ENCODE measurements at places on chromosomes 13 and 19.

GRCh38 chr19:19627621-19628500 lies at the start of gene LPAR2:
TSS of gene LPAR2 (minus strand) at chr19:19628220. CDS start at chr19:19627275, 945 bp downstream.
- no peak for DNase-seq

DNA sequence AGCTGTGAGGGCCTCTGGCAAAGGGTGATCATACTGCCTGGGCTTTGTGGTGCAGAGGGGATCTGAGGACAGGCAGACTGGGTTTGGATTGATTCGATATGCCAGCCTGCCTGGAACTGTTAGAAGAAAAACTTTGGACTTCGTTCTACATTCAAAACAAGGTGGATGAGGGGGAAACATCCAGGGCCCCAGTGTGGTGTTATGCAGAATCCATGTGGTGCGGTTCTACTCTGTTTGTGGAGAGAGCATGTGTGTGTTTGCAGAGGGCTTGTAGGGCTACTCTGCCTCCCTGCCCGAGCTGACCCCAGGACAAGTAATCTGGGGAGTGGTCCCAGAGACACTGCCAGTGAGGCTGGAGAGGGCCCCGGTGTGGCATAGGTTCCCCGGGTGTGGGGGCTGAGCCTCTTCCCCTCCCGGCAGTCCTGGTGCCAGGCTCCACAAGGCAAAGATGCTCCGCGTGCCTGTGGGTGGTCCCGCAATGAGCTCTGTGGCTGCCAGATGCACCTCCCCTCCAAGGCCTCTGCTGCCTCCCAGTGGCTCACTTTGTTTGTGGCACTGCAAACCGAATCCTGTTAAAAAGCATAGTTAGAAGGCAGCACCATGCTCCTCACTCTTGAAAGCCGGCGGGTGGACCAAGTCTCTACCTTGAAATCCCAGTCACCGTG lies 22.3 kb upstream of the TFDP1 start:
- peak; percentile 38 for DNase-seq

DNA sequence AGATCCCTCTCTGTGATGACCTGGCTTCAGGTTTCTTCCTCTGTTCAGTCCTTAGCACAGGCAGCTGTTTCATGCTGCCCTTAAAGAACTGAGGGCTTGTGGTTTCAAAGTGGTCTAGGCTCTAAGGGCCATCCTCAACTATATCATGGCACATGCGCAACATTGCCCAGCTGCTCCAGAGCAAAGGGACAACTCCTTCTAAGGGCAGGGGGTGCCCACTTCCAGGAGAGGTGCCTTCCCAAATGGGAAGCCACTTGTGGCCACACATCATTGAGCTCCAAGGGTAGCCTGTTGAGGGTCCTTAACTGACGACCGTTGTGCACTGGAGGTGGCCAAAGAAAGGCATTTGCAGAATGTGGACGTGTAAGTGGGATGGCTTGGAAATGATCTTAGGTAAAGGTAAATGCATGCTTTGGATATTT lies 7.3 kb downstream of the GPR183 start:
- no peak for DNase-seq

- DNase-seq: peak; percentile 85
These were observed 105.6 kb downstream of the POSTN start for GRCh38 chr13:37492741-37493514.

GRCh38 chr13:19737844-19738557 lies 44.7 kb downstream of the PSPC1 start:
- no peak for DNase-seq

- no peak for DNase-seq
These were observed 208.5 kb upstream of the ZNF536 start for GRCh38 chr19:30163663-30164062.

DNA sequence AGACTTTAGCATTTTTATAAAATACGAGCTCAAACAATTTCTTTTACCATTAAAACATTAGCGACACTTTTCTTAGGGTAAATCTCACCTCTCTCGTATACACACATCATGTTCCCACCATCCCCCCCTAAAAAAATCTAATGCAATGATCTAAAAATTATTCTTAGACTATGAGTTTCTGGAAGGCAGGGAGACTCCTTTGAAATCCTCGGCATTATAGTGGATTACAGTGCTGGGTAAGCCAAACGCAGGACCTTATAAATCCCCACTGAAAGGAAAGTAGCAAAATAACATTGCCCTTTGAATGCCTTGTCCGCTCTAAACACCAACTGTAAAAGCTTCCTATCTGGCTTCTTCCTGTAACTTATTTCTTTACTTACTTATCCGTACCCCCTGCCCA lies 35.0 kb downstream of the NUFIP1 start:
- DNase-seq: no peak

DNA sequence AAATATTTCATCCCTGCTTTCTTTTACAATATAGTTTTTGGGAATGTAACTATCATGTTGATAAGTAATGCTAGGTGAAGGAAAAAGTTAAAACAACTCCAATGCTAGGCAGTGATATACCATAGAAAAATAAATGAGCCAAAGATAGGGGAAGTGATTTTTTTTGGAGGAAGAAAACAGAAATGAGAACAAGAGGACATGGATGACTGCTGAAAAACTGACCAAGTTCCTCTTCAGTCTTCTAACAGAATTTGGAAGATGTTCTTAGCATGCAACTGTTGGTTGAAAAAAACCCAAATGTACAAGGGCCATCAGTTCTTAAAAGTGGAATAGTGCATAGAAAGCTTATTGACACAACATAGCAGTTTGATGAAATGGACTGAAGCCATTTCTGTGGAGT lies 262.5 kb upstream of the STARD13 start:
- no peak for DNase-seq

DNA sequence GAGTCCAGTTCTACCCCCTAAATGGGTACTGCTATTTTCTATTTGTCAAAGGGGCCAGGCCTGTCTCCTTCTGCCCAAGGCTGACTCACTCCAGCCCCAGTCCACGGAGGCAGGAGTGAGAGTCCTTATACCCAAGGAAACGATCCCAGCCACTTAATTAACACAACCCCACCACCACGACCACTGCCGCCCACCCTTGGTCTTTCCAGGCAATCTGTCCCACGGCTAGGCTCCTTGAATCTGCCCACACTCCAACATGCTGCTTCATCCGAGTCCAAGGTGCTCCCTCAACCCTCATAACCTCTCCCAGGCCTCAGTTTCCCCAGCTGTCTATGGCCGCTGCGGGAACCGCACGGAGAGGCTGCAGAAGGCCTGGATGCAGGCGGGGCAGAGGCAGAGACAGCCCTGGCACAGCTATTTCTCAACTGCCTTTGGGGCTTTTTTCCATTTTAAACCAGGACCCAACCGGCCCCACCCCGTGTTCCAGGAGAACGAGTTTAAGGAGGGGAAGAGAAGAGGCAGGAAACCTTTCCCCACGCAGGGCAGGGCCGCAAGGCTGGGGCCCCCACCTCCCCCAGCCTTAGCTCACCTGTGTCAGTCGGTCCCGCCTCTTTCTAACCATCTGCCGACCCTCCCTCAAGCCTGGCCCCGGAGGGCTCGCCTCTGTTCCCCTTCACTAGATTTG lies 746 bp downstream of the RAB3D start:
- DNase-seq: no peak

- DNase-seq: no peak
These were observed 859.0 kb upstream of the SPRY2 start for GRCh38 chr13:81199956-81200355.

- DNase-seq: peak; percentile 59
These were observed at the start of gene ZSCAN1 for GRCh38 chr19:58033741-58034476. TSS of gene ZSCAN1 (plus strand) at chr19:58034025. CDS start at chr19:58037837, 3,812 bp downstream.

DNA sequence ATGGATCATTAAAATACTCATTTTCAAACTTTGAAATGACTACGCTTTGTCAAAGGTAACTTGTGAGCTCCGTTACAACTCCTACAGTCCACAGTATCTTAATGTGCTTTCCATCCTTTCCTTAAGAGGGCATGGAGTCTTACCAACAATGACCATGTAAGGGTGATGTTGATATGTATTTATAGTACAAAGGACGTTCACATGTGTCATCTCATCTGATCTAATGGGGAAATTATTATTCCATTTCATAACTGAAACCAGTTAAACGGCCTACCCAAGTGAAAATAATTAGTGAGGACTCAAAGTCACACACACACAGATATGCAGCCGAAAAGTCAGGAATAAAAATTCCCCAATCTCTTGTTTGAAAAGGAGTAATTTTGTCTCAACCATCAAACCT lies 9.6 kb downstream of the USP12 start:
- DNase-seq: no peak

DNA sequence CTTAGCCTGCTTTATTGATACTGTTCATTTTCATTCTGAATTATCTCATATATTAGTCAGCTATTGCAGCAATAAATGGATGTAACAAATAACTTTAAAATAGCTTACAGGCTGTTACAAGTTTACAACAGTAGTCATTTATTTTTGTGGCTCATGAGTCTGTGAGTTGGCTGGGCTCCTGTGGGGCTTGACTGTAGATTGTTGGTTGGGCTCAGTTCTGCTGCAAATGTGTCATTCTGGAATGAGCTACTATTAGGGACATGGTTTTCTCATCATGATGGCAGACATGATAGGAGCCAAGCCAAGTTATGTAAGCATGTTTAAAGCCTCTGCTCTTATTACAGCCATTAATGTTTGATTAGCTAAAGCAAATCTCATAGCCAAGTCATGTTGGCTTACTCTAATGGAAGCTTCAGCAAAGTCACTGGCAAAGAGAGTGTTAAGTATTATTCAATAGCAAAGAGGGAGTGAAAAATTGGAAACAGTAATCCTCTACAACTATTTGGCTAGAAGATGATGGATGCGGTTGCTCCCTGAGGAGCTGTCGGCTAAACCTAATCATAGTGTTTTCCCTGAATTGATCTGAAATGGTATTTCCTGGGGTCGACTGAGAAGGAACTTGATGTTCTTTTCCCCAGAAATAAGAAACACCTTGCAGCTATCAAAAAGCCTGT lies 391.3 kb downstream of the TDRD3 start:
- DNase-seq: no peak

DNA sequence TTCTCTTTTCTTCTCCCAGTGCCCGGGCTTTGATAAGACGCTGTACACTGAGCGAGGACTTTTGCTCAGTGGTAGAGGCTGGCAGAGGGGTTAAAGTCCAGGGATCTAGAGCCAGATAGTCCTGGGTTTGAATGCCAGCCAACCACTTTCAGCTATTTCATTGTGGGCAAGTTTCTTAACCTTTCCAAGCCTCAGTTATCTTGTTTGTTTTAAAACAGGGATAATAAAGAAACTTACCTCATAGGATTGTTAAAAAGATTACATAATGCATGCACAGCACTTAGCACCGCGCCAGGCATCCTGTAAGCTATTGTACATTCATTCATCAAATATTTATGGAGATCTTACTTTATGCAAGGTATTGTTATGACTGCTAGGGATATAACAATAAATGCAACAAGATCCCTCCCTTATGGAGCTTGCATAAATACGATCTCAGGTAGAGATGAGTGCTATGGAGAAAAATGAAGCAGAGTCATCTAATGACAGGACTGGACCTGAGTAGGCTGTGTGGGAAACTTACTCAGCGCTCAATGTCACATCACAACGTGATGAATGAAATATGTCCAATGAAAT lies 70.8 kb downstream of the LNX2 start:
- DNase-seq: no peak

- DNase-seq: no peak
These were observed 13.7 kb upstream of the ELF1 start for GRCh38 chr13:41032691-41033376.

DNA sequence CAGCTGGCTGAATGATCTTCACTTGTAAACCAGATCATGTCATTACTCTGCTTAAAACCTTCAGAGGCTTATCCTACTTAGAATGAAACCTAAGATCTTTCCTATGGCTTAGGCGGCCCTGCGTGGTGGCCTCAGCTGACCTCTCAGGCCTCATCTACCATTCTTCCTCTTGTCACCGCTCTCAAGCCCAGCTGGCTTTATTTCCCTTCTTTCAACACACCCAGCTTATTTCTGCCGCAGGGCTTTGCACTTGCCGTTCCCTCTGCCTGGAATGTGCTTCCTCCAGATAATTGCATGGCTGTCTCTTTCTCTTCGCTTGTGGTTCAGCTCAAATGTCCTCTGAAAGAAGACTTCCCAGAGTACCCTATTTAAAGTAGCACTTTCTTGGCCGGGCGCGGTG lies 3.6 kb upstream of the ASF1B start:
- DNase-seq: no peak

DNA sequence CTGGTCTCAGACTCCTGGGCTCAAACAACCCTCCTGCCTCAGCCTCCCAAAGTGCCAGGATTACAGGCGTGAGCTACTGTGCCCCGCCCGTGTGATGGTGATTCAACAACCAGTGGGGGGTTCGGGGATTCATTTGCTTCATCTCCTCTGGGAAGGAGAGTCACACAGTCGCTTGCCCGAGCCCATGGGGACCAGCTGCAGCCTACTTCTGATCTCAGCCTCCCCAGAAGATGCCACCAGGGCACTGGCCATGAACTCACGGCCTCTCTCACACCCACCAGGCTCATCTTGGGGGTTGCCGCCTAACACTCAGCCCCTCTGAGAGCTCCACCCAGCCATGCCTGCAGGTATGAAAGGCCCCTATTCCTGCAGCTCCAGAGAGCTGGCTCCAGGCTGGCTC lies 6.8 kb downstream of the TOMM40 start:
- no peak for DNase-seq

DNA sequence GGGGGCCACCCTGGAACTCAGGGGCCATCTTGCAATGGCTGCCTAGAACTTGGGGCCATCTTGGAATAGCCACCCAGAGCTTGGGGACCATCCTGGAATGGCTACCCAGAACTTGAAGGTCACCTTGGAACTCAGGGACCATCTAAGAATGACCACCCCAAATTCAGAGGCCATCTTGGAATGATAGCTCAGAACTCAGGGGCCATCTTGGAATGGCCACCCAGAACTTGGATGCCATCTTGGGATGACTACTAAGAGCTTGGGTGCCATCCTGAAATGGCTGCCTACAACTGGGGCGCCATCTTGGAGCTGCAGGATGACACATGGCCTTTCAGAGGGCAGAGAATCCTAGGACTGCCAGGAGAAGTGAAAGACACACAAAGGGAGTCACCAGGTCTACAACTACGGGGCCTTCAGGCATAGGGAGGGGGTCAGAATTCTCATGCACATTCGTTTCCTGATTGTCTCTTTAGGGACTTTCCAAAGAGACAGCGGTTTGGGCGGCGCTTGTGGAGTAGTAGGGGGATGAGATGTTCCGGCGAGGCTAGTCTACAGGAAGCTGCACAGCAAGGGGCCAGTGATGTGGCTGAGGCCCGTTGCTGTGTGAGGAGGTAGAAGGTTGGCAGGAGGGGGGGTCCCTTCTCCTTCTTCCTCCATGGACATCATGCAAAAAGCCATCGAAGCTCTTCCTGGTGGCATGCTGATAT lies 125.0 kb downstream of the IER2 start:
- no peak for DNase-seq

- DNase-seq: no peak
These were observed 261.6 kb downstream of the SLITRK1 start for GRCh38 chr13:83620530-83621220.

All from fibroblast of skin of left biceps (primary cell).